RWPE1 (cell line): ENCODE measurements at places on chromosomes 13 and 19.

GRCh38 chr13:26619358-26619757 lies 61.9 kb downstream of the WASF3 start:
- DNase-seq: peak; percentile 8

DNA sequence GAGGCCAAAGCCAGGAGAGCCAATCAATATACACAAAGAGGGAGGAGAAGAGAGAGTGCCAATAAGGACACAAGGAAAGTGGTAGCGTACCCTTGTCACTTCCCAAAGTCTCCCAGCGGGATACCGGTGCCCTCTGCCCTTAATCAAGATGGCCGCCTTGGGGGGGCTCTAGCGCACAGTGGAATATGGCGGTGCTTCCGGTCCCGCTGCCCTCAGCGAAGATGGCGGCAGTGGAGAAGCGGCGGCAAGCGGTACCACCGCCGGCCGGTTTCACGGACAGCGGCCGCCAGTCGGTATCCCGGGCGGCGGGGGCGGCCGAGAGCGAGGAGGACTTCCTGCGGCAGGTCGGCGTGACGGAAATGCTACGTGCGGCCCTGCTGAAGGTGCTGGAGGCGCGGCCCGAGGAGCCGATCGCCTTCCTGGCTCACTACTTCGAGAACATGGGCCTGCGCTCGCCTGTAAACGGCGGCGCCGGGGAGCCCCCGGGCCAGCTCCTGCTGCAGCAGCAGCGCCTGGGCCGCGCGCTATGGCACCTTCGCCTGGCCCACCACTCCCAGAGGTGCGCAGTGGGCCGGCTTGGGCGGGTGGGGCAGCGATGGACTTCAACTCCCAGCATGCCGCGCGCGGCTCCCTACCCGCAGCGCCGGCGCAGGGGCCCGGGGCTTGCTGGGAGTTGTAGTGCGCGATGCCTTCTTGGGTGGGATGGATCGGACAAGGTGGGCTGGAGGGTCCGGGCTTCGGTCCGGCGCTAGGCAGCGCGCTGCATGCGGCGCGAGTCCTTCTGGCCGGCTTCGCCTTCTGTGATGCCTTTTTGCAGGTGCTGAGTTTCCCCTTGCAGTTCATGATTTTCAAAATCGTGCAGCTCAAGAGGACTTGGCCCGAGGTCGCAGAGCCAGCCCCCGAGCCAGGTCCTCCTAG lies at the start of gene TPGS1:
Gene TPGS1 (plus strand): TSS at position 212 of the 918 bp plus-strand sequence. CDS start 10 bp downstream, at position 222.
- peak; percentile 74 for DNase-seq

GRCh38 chr19:49247676-49248075 lies 77.3 kb downstream of the SLC6A16 start:
- no peak for DNase-seq

- no peak for DNase-seq
These were observed 25.1 kb upstream of the TMEM160 start for GRCh38 chr19:47073574-47073973.

DNA sequence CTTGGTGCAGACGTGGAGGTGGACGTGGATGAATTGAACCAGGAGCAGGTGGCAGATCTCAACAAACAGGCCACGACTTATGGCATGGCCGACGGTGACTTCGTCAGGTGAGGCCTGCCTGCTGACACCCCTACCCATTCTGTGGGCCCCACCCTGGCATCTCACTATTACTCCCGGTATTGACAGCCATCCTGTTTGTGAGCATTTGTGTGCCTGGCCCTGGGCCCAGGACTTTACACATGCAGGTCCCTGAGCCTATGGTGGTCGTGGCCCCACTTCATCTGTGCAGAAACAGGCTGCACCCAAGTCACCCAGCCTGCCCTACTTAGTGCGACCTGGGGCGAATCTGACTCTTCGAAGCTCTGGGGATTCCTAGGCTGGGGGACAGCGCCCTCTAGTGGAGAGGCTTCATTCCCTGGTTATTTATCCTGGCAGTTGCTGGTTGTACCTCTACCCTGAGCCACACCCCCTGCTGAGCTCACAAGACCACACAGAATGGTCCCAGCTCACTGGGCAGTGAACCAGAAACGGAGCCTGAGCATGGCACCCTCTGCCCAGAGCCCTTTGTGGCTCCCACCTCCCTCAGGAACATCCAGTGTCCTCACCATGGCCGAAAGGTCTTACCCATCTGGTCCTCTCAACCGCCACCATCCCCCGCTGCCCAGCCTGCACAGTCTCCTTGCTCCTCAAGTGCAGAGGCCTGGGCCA lies 16.9 kb downstream of the ZNF296 start:
- peak; percentile 70 for DNase-seq

- no peak for DNase-seq
These were observed 13.0 kb downstream of the FAM124A start for GRCh38 chr13:51235186-51235585.

DNA sequence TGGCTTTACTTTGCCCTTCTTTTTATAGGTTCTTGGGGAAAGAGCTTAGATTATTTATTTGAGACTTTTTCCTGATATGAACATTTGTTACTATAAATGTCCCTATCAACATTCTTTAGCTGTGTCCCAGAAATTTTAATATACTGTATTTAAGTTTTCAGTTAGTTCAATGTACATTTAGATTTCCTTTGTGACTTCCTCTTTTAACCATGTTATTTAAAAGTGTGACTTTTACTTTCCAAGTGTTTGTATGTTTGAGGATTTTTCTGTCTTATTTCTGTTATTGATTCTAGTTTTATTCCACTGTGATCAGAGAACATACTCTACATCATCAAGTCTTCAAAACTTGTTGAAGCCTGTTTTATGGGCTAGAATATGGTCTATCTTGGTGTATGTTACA lies 72.7 kb upstream of the SPRY2 start:
- DNase-seq: no peak
